Endodermal cell (in vitro differentiated cells): ENCODE measurements at places on chromosomes 5 and 9. TPM values are rescaled to one million over a fixed set of nuclear protein-coding genes. Genes with fewer than 3 reads are reported as not detected.

NIPSNAP3A gene
- 17.8 to 20.5 TPM (median 18.6 TPM) in 3 replicates for total RNA-seq

TMEM252 gene
- total RNA-seq: not detected in 3 replicates

ZNF618 gene
- total RNA-seq: 20.7 to 39.2 TPM (median 34.5 TPM) in 3 replicates

TXNDC8 gene
- not detected in 3 replicates for total RNA-seq

NMUR2 gene
- 0.11 TPM in 1 of 2 replicates, not detected in the other for total RNA-seq

FOXD4L3 gene
- total RNA-seq: not detected in 3 replicates

LOX gene
- total RNA-seq: 16.4 and 27.6 TPM in 2 replicates

HTR4 gene
- total RNA-seq: not detected in 3 replicates

PPIC gene
- 25.7 and 26.4 TPM in 2 replicates for total RNA-seq

MORN5 gene
- 0.81 TPM in 1 of 2 replicates, not detected in the other for total RNA-seq

RNF224 gene
- total RNA-seq: 0.38 to 0.66 TPM (median 0.42 TPM) in 3 replicates

SPATA31A3 gene
- total RNA-seq: not detected in 2 replicates

GRCh38 chr5:104385906-104386305, 823.3 kb upstream of the NUDT12 start:
- no peak overlapping the region for H3K4me3 ChIP-seq
- no peaks in the 10 kb centered on the region for H3K27me3 ChIP-seq
- H3K4me1 ChIP-seq: no peaks in the 10 kb centered on the region
- no peaks in the 10 kb centered on the region for H3K36me3 ChIP-seq

- H3K36me3 ChIP-seq: no peaks in the 10 kb centered on the region
- no peak overlapping the region for H3K27ac ChIP-seq
- peak; percentile 29 for DNase-seq
- no peaks in the 10 kb centered on the region for H3K4me1 ChIP-seq
- no peaks in the 10 kb centered on the region for H3K27me3 ChIP-seq
Observed at GRCh38 chr5:172503925-172504700, 49.8 kb upstream of the SH3PXD2B start.

- no peak overlapping the region for H3K27ac ChIP-seq
- no peaks in the 10 kb centered on the region for H3K4me1 ChIP-seq
Observed at GRCh38 chr5:123783421-123783820, 271.4 kb downstream of the CSNK1G3 start.

- no peaks in the 10 kb centered on the region for H3K4me1 ChIP-seq
- no peak overlapping the region for H3K4me3 ChIP-seq
- peaks cover 10% of the 10 kb centered on the region for H3K27me3 ChIP-seq
- no peak overlapping the region for H3K27ac ChIP-seq
- no peaks in the 10 kb centered on the region for H3K36me3 ChIP-seq
Observed at GRCh38 chr9:98955259-98955658, 11.6 kb downstream of the COL15A1 start.

- H3K27me3 ChIP-seq: no peaks in the 10 kb centered on the region
- DNase-seq: no peak
- H3K27ac ChIP-seq: no peak overlapping the region
- H3K4me1 ChIP-seq: no peaks in the 10 kb centered on the region
Observed at GRCh38 chr5:67053229-67053628, 143.4 kb downstream of the CD180 start.

GRCh38 chr5:73446631-73447529, 1.7 kb downstream of the FOXD1 start:
- H3K27ac ChIP-seq: no peak overlapping the region
- peak; percentile 71 for DNase-seq
- no peaks in the 10 kb centered on the region for H3K36me3 ChIP-seq
- peak overlapping the region; percentile 56 for H3K4me3 ChIP-seq

DNA sequence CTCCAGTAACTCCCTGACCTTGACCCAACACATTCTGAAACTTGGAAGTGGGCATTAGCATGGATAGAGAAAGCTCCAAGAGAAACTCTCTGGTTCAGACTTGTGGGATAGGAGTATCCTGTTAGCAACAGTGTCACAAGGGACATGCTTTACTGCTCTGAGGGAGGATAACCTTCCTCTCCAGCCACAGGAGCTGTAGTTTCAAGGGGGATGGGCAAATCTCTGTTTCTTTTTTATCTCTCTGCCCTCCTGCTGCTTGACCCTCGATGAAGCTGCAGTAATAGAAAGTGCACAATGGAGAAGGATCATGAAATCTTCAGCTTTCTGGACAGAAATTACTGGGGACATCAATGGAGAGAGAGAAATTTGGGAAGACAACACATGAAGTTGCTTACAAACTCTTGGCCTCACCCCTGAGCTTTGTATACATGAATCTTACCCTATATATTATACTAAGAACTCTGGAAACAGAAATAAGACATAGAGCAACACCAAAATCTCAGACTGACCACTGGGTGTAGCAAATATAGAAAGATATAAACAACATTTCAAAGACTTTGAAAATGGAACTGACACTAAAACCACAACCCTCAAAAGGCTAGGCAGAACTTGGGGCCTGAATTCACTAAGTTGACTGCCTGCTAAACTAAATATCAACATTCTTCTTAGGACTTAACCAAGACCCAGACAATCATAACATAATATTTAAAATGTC, 471.0 kb upstream of the MEF2C start:
- H3K4me3 ChIP-seq: no peak overlapping the region
- H3K27ac ChIP-seq: no peak overlapping the region
- no peaks in the 10 kb centered on the region for H3K36me3 ChIP-seq
- no peaks in the 10 kb centered on the region for H3K4me1 ChIP-seq
- no peaks in the 10 kb centered on the region for H3K27me3 ChIP-seq

GRCh38 chr5:172165465-172165864, 22.6 kb downstream of the STK10 start:
- DNase-seq: no peak
- no peaks in the 10 kb centered on the region for H3K4me1 ChIP-seq
- H3K27me3 ChIP-seq: no peaks in the 10 kb centered on the region
- H3K4me3 ChIP-seq: no peak overlapping the region

GRCh38 chr5:33271606-33272005, 169.2 kb upstream of the TARS1 start:
- H3K27ac ChIP-seq: no peak overlapping the region
- H3K36me3 ChIP-seq: no peaks in the 10 kb centered on the region
- H3K4me3 ChIP-seq: no peak overlapping the region

- H3K4me3 ChIP-seq: no peak overlapping the region
- H3K27me3 ChIP-seq: no peaks in the 10 kb centered on the region
- no peaks in the 10 kb centered on the region for H3K4me1 ChIP-seq
- no peak for DNase-seq
Observed at GRCh38 chr5:10913841-10914240, 152.8 kb upstream of the DAP start.

DNA sequence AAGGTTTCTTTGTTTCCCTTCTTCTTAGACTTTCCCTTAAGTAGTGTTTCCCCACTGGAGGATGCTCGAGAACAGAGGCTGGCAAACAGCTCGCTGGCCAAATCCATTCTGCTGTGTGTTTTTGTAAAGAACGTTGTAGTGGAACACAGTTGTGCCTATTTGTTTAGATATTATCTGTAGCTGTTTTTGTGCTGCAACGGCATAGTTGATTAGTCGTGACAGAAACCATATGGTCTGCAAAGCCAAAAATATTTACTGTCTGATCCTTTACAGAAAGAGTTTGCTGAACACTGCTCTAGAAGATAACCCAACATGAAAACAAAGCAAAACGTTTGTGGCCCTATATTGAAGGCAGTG, 47.0 kb upstream of the EGFLAM start:
- DNase-seq: no peak
- H3K36me3 ChIP-seq: no peaks in the 10 kb centered on the region
- H3K4me1 ChIP-seq: no peaks in the 10 kb centered on the region
- no peak overlapping the region for H3K4me3 ChIP-seq
- no peaks in the 10 kb centered on the region for H3K27me3 ChIP-seq

DNA sequence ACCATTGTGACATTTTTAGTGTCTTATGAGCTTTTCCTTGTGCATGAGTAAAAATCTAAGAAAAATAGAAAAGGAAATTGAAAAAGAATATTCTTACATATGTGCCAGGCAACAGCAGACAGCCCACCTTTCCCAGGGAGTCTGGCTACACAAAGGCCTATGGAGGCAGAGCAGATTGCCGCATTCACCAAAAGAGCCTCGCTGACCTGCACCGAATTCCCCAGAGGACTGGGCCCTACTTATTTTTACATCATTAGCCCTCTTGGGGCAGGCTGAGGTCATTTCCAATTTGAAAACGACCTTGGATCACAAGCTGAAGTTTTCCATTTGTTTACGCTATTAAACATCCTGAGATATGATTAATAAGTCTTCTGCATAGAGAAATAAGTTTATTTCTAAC, 66.2 kb upstream of the WDR41 start:
- peaks cover 6% of the 10 kb centered on the region for H3K27me3 ChIP-seq
- H3K36me3 ChIP-seq: no peaks in the 10 kb centered on the region
- no peak overlapping the region for H3K27ac ChIP-seq
- H3K4me1 ChIP-seq: no peaks in the 10 kb centered on the region
- peak; percentile 54 for DNase-seq

- DNase-seq: no peak
- no peak overlapping the region for H3K4me3 ChIP-seq
- peaks cover 6% of the 10 kb centered on the region for H3K4me1 ChIP-seq
Observed at GRCh38 chr5:134463176-134463720, 51.6 kb upstream of the CDKN2AIPNL start.

GRCh38 chr5:107359033-107359915, 311.5 kb downstream of the EFNA5 start:
- no peak overlapping the region for H3K4me3 ChIP-seq
- H3K27ac ChIP-seq: no peak overlapping the region
- no peak for DNase-seq
- no peaks in the 10 kb centered on the region for H3K4me1 ChIP-seq
- H3K36me3 ChIP-seq: no peaks in the 10 kb centered on the region
- no peaks in the 10 kb centered on the region for H3K27me3 ChIP-seq

GRCh38 chr9:117821954-117822353, 117.8 kb downstream of the TLR4 start:
- no peak overlapping the region for H3K27ac ChIP-seq
- peaks cover 8% of the 10 kb centered on the region for H3K4me1 ChIP-seq
- no peaks in the 10 kb centered on the region for H3K36me3 ChIP-seq

- H3K4me1 ChIP-seq: no peaks in the 10 kb centered on the region
- no peaks in the 10 kb centered on the region for H3K27me3 ChIP-seq
- peak overlapping the region; percentile 4 for H3K4me3 ChIP-seq
- no peak overlapping the region for H3K27ac ChIP-seq
- H3K36me3 ChIP-seq: peaks cover 5% of the 10 kb centered on the region
- no peak for DNase-seq
Observed at GRCh38 chr5:69497006-69497520, 4.5 kb downstream of the OCLN start.

DNA sequence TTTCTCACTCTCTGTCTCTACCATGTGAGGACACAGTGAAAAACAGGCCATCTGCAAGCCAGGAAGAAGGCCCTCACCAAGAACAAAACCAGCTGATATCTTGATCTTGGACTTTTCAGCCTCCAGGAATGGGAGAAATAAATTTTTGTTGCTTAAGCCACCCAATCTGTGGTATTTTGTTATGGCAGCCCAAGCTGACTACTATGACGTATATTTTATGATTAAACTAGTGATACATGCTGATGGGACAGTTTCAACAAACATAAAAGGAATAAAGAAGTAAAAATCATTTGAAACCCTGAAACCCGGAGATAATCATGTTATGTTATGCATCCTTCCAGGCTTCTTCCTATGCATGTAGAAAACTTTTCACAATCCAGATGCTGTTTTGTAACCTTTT, 71.5 kb upstream of the ERBIN start:
- DNase-seq: no peak
- no peaks in the 10 kb centered on the region for H3K4me1 ChIP-seq
- no peaks in the 10 kb centered on the region for H3K27me3 ChIP-seq
- no peaks in the 10 kb centered on the region for H3K36me3 ChIP-seq

GRCh38 chr5:173472784-173473278, 143.6 kb downstream of the BOD1 start:
- H3K27me3 ChIP-seq: no peaks in the 10 kb centered on the region
- no peaks in the 10 kb centered on the region for H3K36me3 ChIP-seq
- no peaks in the 10 kb centered on the region for H3K4me1 ChIP-seq
- no peak for DNase-seq

DNA sequence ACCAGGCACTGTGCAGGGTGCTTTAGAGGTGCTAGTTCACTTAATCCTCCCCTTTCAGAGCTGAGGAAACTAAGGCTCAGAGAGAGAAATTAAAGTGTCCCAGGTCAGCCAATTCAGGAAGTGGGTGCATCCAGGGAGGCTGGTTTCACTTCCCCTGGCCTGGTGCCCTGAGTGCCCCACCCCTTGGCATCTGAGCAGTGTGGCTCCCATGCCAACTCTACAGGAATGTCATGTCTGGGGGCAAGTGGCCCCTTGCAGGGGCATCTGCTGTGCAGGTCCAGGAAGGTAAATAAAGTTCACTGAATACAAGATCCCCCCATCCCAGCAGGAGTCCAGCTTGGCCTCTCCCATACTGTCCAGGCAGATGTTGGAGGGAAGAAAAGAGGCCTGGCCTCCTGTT, 4.4 kb upstream of the N4BP3 start:
- DNase-seq: no peak
- no peak overlapping the region for H3K4me3 ChIP-seq
- H3K4me1 ChIP-seq: no peaks in the 10 kb centered on the region
- H3K27ac ChIP-seq: no peak overlapping the region
- H3K36me3 ChIP-seq: no peaks in the 10 kb centered on the region

DNA sequence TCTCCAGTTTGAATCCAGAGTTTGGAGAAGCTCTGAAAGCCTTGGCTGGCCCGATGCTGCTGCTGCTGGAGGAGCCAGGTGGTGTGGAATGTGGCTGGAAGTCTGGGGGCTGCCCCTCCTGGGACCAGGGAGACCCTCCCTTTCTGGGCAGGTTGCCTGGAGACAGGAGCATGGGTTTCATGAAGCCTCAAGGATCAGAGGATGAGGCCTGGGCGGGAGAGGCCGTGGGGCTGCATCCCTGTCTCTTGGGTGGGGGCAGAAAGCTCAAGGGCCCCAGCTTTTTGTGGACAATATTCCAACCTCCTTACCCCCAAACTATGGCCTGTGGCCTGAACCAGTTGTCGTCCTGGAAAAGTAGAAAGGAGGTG, 10.1 kb downstream of the FGF18 start:
- DNase-seq: no peak
- H3K27ac ChIP-seq: no peak overlapping the region
- H3K4me1 ChIP-seq: no peaks in the 10 kb centered on the region
- H3K4me3 ChIP-seq: no peak overlapping the region
- H3K36me3 ChIP-seq: no peaks in the 10 kb centered on the region

DNA sequence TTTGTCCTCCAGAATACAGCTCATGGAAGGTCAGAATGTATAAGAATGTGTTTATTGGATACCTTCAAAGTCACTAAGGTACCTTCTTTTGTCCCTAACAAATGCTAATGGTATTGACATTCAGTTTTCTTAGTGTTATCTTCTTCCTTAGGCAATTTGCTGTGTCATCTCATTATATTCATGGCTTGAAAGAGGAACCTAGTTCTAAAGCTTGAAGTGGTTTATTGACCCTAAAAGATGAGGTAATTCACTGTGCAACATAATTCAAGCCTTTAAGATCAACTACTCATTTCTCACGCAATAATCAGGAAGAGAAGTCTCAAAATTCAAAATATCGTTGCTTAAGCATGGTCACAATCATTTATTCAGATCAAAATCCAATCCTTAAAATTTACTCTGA, 342.7 kb upstream of the RIOK2 start:
- H3K36me3 ChIP-seq: no peaks in the 10 kb centered on the region
- no peak overlapping the region for H3K27ac ChIP-seq
- DNase-seq: no peak
- H3K4me3 ChIP-seq: no peak overlapping the region

DNA sequence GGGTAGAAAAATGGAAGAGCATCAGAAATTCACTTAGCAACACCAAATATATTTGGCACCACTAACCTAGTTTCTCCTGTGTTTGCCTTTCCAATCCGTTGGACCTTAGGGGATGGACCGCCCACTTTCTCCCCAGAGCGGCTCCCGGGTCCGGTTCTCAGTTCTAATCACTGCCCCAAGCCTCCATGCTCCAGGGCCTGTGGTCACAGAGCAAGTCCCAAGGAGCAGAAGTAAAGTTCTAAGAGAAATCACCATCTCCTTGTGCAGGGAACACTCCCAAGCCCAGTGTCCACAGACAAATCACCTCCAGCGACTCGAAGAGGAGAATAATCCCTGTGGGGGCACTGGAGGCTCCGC, 728 bp upstream of the SLC1A1 start:
- H3K36me3 ChIP-seq: peaks cover 9% of the 10 kb centered on the region
- H3K27ac ChIP-seq: no peak overlapping the region
- H3K4me3 ChIP-seq: peak overlapping the region; percentile 97
- peaks cover 5% of the 10 kb centered on the region for H3K4me1 ChIP-seq
- no peaks in the 10 kb centered on the region for H3K27me3 ChIP-seq
